ENCODE measurements at places on chromosomes 5 and 9. TPM values are rescaled to one million over a fixed set of nuclear protein-coding genes. Genes with fewer than 3 reads are reported as not detected.

Gene HBEGF
- total RNA-seq = 8.9 TPM

Gene ARID3C
- 0.23 TPM for total RNA-seq

Gene CCL27
- not detected for total RNA-seq

Gene ACER2
- total RNA-seq = 3.2 TPM

Gene HEMGN
- not detected for total RNA-seq

Gene SLC9A3
- total RNA-seq = 2.4 TPM

Gene FOXD4
- 0.82 TPM for total RNA-seq

Gene PRR16
- total RNA-seq = not detected

Gene CTNND2
- not detected for total RNA-seq

Gene HNRNPA0
- total RNA-seq = 52.3 TPM

All from A549 treated with CORT108297 at 1 μM for 4 hours (cell line).